ENCODE measurements at places on chromosomes 5 and 9.

GRCh38 chr9:75382126-75382525 is 293.8 kb downstream of the OSTF1 start:
- DNase-seq: no peak

DNA sequence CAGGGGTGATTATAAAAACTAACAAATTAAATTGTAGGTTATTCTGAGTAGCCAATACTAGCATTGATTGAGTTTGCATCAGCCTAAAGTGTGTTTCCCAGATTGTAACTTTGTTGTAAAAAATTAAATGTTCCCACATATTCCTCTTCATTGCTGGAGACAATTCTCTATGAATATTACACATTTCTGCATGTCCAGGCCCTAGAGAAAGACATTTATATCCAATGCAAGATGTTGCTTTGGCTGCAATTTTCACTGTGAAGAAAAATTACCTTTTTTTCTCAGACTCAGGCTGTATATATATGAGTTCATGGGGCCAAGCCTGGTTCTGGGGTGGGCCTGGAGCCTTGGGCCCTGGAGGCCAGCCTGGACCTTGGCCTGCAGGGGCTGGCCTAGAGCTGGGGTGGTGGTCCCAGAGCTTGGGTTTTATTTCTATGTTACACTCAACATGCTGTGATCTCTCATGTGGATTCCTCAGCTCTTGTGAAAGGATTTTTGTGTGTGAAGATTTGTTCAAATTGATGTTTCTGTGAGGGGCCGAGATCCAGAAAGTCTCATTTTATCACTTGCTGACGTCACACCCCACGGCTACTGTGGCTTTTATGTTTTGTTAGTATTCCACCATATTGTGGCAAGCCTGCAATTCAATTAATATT is 232.5 kb downstream of the SPATA31A1 start:
- no peak for DNase-seq

- DNase-seq: no peak
Observed at GRCh38 chr9:135307300-135307699, 172.3 kb upstream of the PPP1R26 start.

GRCh38 chr5:42858687-42859086 is 47.0 kb upstream of the SELENOP start:
- no peak for DNase-seq

- DNase-seq: no peak
Observed at GRCh38 chr5:147558826-147559225, 49.0 kb upstream of the DPYSL3 start.

- peak; percentile 57 for DNase-seq
Observed at GRCh38 chr9:19464764-19465585, 56.2 kb downstream of the ACER2 start.

- DNase-seq: no peak
Observed at GRCh38 chr5:13108265-13108664, 836.2 kb downstream of the DNAH5 start.

DNA sequence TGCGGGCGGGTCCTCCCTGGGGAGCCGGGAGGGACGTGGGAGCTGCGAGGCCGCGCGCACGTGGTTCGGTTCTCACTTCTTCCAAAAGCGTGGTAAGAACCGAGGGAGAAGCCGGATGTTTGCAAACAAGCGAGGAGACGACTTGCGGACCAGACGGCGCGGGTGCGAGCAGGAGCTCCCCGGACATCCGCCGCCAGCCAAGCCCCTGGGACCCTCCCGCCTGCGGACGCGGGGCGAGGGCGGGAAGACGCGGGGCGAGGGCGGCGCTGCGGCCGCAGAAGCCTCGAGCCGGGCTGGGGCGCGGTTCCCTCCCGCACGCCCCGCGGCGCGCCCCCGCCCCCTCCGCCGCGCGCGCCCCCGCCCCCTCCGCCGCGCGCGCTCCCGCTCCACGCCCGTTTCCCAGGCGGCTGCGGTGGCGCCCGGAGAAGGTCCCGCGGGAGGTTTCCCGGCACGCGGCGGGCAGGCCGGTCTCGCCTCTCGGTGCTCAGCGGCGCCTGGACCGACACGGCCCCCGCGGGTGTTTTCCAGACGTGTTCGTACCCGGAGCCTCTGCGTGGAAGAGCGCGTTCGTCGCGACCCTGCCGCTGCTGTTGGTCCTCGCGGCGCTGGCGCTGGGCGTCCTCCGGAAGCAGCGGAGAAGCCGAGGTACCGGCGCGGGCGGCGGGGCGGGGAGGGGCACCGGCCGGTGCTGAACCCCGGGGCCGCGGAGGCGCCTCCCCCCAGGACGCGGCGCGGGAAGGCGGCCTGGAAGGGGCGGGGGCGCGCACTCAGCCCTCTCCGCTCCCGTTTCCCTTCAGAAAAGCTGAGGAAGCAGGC is 12.8 kb downstream of the BTNL9 start:
- no peak for DNase-seq

DNA sequence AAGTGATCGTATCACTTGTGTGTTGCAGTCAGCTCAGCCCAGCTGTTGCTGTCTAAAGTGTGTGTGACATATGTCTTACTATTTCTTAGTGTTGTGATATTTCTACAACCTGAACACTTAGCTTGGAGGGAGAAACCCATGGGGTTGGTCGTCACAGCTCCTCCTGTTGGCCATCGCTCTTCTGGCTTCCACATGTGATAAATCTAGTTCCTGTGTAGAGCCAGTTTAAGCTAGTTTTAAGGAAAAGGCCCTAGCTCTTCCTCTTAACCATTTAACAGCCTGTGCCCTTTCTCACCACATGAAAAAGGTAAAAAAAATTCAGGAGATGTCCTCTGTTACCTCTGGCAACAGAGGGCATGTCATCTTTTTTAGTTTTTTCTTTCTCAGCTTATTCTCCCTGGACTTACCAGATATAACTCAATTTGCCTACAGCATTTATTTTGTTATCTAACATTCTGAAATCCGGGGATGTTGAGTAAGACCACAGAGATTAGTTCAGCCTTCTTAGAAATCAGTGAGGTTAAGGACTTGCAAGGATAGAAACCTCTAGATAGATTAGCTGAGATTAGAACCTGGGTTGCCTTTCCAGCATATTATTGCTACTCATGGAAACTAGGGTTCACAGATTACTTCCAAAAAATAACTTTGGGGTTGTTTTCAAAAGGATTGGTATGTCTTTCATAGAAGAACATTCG is 100.4 kb downstream of the GAPVD1 start:
- no peak for DNase-seq

GRCh38 chr5:139758510-139759075 is 37.0 kb upstream of the PSD2 start:
- no peak for DNase-seq

DNA sequence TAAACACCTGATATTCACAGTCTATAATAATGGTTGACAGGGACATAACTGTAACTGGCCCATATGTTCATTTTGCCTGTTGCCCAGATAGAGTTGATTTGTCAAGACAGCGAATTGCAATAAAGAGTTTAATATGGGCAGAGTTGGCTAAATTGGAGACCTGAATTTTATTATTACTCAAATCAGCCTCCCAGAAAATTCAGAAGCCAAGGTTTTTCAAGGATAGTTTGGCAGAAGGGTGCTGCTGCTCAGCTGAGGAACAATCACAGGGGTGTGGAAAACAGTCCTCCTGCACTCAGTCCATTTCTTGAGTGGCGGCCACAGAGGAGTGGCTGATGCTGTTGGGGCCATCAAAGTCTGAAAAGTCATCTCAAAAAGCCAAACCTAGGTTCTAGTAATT is 19.0 kb downstream of the ANXA2R start:
- DNase-seq: no peak

- DNase-seq: no peak
Observed at GRCh38 chr9:78566948-78567675, 270.2 kb downstream of the PSAT1 start.

- no peak for DNase-seq
Observed at GRCh38 chr5:142748132-142748531, 22.0 kb upstream of the ARHGAP26 start.
